Stimulated activated CD8-positive, alpha-beta memory T cell treated with anti-CD3 and anti-CD28 coated beads, Interleukin-2, amount 100 ng/mL, for 1 hour (primary cell): ENCODE measurements at places on chromosomes 2 and 18.
A peak's percentile ranks its signal among the peaks of the same experiment; 100 is the strongest.

GRCh38 chr18:35289727-35290093 is 319 bp downstream of the ZSCAN30 start:
- no peak for DNase-seq

DNA sequence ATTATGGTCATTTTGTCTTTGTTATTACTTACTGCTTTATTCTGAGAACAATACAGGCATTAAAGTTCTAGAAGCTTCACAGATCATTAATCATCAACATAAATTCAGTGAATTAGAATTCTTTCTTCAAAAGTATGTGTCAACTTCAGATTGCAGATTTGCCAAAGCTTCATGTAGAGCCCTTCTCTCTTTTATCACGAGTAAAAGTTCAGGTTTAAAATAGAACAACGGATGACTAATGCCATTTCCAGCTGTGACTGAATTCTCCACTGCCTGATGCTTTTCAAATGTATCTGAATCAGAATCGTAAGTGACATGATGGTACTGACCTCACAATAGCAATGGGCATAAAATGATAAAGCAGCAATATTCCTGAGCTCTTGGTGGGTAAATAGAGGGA is 116.0 kb downstream of the ABCA12 start:
- no peak for DNase-seq

DNA sequence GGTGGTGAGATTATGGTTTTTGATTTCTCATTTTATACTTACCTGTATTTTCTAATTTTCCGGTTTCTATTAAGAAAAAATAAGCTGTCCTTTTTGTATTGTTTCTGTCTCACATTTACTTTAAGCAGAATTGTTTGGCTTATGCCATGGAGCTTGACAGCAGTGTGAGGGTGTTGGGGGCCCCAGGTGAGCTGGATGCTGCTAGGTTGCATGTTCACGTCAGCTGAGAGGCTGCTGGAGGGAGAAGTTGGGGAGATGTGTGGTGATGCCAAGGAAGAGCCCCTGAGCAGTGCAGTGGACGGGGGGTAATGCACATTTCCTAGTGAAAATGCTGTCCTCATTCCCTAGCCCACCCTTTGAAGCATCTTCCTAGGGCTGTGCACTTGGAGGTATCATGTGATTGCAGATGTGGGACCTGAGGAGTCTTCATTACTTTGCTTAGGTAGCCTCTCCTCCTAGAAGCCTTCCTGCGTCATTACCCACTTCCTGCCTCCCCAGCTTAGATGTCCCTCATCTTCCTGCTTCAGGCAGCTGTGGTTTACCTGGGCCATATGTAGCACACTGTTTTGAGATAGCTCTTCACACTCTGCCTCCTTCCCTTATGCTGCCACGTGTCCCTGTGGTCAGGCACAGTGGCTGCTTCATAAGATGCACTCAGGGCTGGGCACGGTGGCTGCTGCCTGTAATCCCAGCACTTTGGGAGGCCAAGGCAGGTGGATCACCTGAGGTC is 16.2 kb downstream of the ATG16L1 start:
- peak; percentile 61 for DNase-seq

GRCh38 chr2:60998628-60999545 is 18.6 kb upstream of the PEX13 start:
- no peak for DNase-seq

- no peak for DNase-seq
Measured at GRCh38 chr18:6333981-6334380, 80.7 kb downstream of the L3MBTL4 start.

DNA sequence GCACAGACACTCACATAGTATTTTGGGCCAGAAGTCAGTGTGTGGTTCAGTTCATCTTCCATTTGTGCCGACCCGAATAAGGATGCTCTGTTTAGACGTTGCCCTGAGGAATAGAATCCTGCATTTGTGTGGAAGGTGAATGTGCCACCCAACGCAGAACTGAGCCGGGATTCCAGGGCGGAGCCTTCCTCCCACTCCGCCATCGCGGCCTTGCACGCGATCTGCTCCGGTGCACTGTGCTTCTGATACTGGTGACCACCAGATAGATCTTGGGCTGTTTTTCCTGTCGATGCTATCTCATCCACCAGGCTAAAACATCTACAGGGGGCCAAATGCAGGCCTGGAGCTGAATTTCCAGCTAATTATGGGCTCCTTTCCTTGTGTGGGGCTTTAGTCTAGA is 29.6 kb upstream of the SNTG2 start:
- no peak for DNase-seq

DNA sequence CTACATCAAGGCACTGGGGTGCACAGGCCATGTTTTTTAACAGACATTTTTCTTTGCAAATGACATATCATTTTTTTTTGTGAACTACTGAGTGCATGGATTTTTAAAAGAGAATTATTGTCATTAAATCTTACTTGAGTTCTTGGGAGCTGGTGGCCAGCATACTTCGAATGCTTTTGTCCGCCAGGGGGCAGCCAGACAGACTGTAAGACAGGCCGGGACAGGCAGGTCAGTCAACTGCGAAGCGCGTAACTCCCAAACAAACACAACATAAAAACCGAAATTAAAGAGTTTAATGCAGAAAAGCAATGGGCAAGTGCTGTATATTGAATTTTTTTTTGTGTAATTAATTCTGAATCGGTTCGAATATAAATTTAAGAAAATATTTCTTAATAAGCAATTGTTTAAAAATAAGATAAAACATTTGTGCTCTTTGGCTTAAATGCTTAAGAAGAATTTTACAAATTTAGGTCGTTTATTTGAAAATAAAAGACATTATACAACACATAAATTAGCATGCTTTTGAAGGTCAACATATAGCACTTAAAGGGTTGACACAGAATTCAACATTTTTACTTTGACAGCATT is 142.2 kb upstream of the PXDN start:
- peak; percentile 7 for DNase-seq

DNA sequence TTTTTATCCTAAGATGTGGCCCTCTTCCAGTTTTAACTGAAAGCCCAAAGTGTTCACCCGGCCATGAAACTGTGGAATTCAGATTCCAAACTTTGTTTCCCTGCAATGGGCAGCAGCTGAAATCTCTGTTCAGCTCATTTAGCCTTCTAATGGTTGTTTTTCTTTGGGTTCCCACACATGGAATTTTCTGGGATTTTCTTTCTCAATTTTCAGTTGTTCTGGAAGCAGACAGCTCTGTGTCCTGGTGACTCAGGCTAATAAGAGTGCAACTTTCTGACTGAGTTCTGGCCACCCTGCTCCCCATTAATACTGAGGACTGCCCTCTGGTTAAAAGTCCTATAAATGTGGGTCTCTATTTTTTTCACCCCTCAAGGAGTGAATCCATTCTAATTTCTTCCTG is 78.5 kb downstream of the PMS1 start:
- no peak for DNase-seq

GRCh38 chr2:119232666-119232993 is 9.0 kb downstream of the STEAP3 start:
- DNase-seq = no peak

- DNase-seq = no peak
Measured at GRCh38 chr18:32851936-32852335, 79.1 kb upstream of the KLHL14 start.

DNA sequence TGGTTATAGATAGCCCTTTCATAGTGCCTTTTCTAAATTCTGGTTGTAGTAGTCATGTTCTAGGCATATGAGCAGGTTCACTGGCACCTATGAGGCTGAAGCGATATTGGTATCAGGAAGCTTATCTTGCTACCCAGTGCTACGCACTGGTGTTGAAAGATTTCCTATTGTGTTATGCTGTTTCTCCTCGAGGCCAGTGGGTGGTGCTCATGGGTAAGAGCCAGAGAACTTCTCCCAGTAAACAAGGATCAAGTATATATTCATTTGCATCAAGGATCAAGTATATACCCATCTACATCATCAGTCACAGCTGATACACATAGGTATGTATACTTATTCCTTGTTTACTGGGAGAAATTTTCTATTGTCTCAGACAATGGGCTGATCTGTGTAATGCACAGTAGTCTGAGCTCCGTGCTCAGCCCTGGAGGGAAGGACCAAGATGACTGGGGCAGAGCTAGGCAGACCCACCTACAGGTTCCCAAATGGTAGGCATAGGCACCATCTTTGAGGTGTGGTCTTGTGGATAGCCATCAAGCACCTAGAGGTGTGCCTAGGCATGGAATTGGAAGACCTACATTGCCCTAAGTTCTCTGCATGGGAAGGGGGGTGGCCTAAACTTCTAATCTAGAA is 101.2 kb upstream of the GALNT13 start:
- DNase-seq = no peak

GRCh38 chr2:237511433-237511832 is 24.4 kb downstream of the MLPH start:
- no peak for DNase-seq

DNA sequence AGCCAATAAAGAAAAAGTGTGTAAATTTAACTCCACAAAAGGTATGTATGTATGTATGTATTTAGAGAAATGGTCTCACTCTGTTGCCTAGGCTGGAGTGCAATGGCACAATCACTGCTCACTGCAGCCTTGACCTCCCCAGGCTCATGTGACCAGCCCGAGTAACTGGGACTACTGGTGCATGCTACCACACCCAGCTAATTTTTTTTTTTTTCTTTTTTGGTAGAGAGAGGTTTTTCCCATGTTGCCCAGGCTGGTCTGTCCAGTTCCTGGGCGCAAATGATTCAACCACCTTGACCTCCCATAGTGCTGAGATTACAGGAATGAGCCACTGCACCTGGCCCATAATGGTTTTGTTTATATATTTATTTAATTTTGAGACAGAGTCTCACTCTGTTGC is 67.1 kb downstream of the CERKL start:
- no peak for DNase-seq

DNA sequence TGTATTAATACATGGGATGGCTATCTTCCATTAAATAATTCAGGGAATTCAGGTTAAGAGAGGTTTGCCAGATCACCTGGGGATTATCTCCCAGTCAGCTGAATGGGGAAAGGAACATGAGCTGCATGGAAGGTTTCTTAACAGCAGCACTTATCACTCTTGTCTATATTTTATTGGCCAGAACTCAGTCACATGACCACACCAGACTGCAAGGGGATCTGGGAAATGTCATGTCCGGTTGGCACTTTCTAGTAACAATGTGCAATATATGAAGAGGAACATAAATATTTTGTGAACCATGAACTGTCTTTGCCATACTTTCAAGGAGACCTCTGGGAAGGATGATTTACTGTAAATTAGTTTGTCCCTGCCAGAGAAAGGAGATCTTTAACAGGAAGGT is 599.1 kb downstream of the SLC4A3 start:
- DNase-seq = no peak

DNA sequence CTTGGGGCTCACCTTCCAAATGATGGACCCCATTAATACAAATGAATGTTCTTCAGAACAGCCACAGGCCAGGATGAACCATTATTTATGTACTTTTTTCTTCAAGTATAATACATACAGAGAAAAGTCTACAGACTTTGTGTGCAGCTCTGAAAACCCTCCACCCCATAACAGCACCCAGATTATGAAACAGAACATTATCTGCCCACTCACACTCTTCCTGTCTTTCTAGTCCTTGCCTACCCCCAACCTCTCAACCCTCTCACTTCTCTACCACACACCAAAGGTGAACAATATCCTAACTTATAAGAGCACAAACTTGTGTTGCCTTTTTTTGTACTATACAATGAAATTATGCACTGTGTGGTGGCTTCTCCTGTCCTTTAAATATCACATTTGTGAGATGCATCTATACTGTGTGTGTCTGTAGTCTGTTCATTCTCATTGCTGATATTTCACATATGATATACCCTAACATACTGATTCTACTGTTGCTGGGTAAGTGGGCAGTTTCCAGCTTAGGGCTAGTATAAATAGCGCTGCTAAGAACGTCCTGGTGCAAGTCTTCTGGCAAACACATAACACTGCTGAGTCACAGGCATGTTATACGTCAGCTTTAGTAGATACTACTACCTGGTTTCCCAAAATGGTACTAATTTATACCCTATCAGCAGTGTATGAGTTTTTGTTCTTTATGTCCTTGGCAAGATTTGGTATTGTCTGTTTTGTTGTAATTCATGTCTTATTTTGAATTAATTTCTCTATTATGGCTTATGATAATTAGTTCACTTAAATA is 1.0 kb upstream of the NPHP1 start:
- no peak for DNase-seq

- no peak for DNase-seq
Measured at GRCh38 chr2:230984393-230985220, 11.3 kb upstream of the SPATA3 start.

DNA sequence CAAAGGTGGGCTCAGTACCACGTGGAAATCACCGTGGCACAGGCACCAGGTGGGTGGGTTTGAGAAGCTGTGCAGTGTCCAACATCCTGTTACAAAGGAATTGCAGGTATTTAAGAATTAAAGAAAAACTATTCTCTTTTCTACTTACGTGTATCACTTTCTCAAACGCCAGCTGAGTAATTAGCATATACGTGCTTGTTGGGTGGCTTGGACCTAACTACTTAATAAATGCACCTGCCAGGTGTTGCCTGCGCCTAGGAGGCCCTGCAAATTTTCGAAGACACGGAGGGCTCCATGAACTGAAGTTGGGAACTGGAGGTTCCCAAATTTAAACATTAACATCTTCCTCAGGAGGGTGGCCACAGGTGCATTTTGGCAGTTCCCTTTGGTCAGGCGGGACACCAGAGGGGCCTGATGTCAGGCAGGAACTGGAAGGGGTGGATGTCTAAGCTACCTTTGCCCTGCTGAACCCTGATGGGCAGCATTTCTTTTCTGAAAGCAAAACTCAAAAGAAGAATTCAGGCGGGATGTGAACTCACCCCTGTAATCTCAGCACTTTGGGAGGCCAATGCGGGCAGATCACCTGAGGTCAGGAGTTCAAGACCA is 84.8 kb downstream of the HS6ST1 start:
- DNase-seq = no peak

- no peak for DNase-seq
Measured at GRCh38 chr2:159013103-159013502, 44.7 kb downstream of the TANC1 start.

DNA sequence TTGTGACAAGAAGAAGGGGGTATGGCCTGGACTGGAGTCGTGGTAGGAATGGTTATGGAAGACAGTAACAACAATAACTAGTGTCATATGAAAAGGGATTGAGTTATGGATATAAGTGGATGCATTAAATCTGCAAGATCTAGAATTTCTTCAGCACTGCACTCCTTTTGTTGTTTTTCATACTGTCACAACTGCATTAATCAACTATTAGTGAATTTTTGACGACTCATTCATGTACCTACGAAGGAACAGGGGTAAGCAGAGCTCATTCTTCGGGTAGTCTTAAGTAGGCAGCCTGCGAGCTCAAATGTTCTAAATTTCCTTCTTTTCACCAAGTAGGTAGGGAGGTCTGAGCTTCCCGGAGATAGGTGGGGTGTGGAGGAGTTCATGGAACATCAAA is 109.7 kb upstream of the UPP2 start:
- DNase-seq = no peak

- no peak for DNase-seq
Measured at GRCh38 chr2:101521487-101521886, 46.6 kb upstream of the RFX8 start.
